ENCODE measurements at places on chromosomes 1 and 21.

DNA sequence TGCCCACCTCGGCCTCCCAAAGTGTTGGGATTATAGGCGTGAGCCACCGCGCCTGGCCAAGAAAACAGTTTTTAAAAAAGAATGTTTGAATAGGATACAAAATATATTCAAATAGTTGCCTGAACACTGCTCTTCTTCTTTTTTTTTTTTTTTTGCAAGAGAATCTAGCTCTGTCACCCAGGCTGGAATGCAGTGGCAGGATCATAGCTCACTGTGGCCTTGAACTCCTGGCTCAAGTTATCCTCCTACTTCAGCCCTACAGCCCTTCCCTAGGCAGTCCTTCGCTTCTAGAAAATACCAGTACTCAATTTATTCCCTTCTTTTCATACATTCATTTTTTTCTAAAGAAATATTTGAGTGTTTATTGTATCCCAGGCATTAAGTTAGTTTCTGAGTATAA is 67.9 kb downstream of the OSBPL9 start:
- no peak for DNase-seq

DNA sequence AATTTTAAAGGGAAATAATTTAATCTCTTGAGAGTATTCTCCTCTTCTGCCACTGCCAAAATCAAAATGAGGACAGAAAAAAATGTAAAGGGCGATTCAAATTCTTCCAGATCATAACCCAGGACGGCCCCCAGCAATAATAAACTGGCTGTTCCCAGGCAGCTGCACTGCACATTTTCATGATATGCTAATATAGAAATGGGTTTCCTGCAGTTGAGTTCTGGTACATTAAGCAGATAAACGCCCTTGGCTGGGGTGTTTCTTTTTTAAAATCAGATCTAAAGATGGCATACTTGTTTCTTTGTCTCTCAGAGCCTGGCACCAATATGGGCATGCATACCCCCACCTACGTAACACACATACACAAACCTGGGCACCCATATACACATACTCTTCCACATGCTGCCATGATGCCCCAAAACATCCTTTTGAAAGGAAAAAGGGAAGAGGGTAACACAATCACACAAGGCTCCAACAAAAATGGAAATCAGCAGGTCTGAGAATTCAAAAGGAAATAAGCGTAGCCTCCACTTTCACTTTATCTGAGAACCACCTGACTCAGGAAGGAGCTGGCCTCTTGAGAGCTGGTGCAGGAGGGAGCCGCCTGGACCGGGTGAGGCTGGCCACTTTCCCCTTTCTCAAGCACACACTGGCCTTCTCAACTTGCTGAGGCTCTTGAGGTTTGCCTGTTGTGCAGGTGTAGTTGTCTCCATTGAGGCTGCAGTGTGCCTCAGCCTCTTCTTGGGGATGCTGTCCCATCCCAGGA is 653.4 kb downstream of the KIF26B start:
- DNase-seq: no peak

- DNase-seq: no peak
Measured at GRCh38 chr21:28256420-28256831, 736.3 kb downstream of the LTN1 start.

- no peak for DNase-seq
Measured at GRCh38 chr1:1418464-1419362, 2.4 kb downstream of the ANKRD65 start.

DNA sequence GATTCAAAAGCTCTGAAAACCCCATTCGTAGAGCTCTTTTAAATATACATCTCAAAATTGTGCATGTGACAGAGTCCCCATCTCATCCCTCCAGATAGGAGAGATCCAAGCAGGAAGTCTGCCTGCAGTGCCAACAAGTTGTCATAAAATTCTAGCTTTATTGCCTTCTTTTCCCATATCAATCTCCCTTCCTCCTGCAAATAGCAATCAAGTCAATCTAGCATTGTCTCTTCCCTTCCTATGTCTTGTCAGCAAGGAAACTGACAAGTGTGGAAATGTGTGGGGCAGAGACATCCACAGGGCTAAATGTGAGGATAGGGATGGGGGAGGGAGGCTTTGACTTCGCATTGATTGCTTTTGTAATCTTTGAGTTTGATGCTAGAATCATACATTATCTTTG is 165.2 kb downstream of the C1orf94 start:
- DNase-seq: no peak

DNA sequence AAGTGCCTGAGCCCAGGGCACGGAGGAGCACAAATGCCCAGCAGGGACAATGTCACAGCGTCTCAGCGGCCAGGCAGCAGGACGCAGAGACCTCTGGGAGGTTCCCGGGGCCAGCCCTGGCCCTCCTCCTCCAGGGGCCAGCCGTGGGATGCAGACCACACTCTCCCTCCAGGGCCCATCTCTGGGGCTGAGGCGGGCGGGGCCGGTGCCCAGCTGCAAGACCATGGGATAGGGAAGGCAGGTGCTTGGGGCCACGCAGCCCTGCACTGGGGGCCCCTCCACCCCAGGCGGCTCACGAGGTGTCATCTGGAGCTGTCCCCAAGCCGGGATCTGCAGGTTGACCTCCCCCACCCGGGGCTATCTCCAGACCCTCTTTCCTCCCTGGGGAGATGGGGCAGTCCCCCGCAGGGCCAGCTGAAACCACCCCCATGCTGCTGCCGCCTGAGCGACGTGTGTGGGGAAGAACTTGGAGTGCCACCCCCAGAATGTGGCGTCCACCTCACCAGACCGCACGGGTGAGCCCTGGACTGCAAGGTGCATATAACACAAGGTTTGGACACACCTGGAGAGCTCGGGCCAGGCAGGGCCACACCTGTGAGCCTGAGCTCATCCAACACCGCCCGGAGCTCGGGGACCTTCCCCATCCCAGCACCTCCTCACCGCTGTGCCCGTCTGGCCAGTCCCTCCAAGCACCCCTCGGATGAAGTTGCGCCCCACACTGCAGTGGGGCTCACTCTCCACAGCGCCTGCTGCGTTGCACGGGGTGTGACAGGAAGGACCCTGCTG is 4.1 kb upstream of the TTLL10 start:
- DNase-seq: no peak

- no peak for DNase-seq
Measured at GRCh38 chr1:154862907-154863306, 7.2 kb downstream of the KCNN3 start.

GRCh38 chr1:98277118-98277517 is 356.3 kb upstream of the DPYD start:
- DNase-seq: peak; percentile 12

- no peak for DNase-seq
Measured at GRCh38 chr1:193256019-193256418, 69.6 kb upstream of the B3GALT2 start.

- no peak for DNase-seq
Measured at GRCh38 chr21:33937931-33938339, 22.3 kb upstream of the ATP5PO start.

DNA sequence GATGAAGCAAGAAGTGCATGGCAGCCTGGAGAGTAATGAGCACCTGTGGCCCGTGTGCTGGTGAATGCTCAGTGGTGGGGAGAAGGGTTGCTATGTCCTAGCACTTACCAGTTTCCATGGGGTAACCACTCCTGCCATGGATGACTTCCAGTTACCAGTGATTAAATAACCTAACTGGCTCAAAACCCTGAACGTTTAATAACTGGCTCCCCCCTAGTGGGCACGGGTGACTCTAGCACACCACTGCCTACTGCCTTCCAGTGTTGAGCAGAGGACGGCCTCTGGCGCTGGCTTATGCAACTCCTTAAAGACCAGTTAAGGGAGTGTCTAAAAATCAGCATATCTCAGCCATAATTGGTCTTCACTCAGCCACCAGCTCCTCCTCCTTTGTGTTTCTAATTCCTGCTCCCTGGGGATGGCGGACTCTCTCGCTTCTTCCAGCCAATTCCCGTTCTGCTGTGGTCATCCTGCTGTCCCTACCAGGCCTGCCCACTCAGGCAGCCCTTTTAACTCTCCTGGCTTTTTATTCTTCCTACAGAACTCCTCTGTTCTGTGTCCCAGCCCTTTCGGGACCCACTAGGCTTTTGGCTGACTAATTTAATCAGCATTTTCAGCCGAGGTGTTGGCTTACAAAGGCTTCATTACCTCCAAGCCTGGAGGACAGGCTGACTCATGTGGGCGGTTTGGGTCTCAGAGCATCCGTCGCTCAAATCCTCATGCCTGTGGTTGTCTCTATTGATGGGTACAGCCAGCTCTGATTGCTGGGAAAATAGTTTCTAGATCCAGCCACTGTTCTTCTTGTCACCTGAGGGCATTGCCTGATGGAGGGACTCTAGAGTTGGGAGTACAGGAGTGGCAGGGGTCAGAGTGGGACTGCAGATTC is 332.4 kb downstream of the CAMTA1 start:
- DNase-seq: peak; percentile 69

- peak; percentile 5 for DNase-seq
Measured at GRCh38 chr1:176469450-176470010, 6.6 kb downstream of the PAPPA2 start.

DNA sequence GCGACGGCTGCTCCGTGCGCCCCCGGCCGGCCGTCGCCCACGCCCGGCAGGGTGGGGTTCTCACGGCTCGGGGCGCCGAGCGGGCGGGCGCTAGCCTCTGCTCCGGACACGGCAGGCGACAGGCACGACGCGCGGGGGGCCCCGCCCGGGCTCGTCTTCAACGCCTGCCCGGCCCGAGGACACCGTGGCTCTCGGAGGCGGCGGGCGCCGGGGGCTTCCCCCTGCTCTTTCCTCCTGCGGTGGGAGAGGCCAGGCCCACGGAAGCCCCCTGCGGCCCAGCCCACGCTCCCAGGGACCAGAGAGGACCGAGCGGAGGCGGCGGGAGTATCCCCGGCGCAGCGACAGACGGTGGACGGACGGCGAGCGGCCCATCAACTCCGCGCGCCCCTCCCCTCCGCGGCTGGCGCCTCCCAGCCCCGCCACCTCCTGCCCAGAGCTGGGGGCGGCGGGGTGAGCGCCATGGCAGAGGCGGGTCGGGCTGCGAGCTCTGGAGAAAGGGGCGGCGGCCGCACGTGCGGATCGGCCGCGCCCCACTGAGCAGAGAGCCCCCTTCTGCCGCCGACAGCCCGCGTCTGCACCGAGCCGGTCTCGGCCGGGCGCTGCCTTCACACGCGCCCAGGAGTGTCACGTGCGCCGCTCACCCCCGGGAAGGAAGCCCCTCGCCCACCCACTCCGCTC is at the start of the genes SHE and TDRD10:
Gene SHE (minus strand): TSS at position 347 of the 678 bp plus-strand sequence. CDS start 386 bp downstream, outside the sequence.
Gene TDRD10 (plus strand): TSS at position 154 of the 678 bp plus-strand sequence. CDS start 4,685 bp downstream, outside the sequence.
- DNase-seq: no peak

- DNase-seq: no peak
Measured at GRCh38 chr21:26185021-26185420, 14.5 kb upstream of the APP start.

DNA sequence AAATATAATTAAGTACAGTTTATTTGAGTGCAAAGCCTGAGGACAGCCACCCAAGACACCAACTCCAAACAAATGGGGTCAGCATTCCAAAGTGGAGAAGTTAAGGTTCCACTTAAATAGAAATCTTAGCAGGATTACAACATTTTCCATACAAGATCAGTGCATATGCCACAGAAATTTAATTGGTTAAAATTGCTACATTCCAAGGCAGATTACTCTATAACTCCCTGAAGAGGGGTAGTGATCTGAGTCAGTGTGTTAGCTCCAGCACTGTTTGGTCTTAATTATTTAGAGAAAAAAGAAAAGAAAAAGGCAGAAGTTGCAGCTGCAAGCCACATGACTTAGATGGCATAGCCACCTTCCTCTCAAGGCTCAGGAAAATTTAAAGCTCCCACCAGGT is 297.5 kb downstream of the HHIPL2 start:
- peak; percentile 61 for DNase-seq

DNA sequence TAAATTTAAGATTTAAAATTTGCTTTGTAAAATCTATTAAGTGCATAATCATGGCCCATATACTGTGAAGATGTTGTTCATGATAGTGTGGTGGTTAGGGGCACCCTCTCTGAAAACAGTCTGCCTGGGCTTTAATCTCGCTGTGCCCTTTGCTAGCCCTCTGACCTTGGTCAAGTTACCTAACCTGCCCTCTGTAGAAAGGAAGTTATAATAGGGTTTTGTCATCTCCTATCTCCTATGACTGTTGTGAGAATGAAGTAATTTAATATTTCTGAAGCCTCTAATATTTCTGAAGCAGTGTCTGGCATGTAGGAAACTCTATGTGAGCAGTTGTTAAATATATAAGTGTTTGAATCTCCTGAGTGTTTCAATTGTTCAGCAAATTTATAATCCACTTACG is 116.6 kb upstream of the IVNS1ABP start:
- no peak for DNase-seq

- no peak for DNase-seq
Measured at GRCh38 chr21:45093035-45093532, 18.7 kb downstream of the ADARB1 start.

All from fibroblast of skin of left biceps (primary cell).